ENCODE measurements at places on chromosomes 1 and 21. TPM values are rescaled to one million over a fixed set of nuclear protein-coding genes. Genes with fewer than 3 reads are reported as not detected.

- DNase-seq: no peak
Measured at GRCh38 chr1:167148421-167148820, 54.5 kb downstream of the STYXL2 start.

- no peak for DNase-seq
Measured at GRCh38 chr1:107047602-107048001, 8.9 kb upstream of the PRMT6 start.

- no peak for DNase-seq
Measured at GRCh38 chr1:196114193-196114592, 494.0 kb downstream of the KCNT2 start.

GRCh38 chr1:36224537-36225282, 467 bp downstream of the THRAP3 start:
- peak; percentile 64 for DNase-seq

Gene TRPM2
- not detected for total RNA-seq

Gene ACTL8
- total RNA-seq: not detected

All from Calu3 (cell line).